Fibroblast of lung (primary cell): ENCODE measurements at places on chromosomes 11 and 22. TPM values are rescaled to one million over a fixed set of nuclear protein-coding genes. Genes with fewer than 3 reads are reported as not detected.

Gene NTM
- 9.2 and 28.6 TPM in 2 replicates for total RNA-seq

DNA sequence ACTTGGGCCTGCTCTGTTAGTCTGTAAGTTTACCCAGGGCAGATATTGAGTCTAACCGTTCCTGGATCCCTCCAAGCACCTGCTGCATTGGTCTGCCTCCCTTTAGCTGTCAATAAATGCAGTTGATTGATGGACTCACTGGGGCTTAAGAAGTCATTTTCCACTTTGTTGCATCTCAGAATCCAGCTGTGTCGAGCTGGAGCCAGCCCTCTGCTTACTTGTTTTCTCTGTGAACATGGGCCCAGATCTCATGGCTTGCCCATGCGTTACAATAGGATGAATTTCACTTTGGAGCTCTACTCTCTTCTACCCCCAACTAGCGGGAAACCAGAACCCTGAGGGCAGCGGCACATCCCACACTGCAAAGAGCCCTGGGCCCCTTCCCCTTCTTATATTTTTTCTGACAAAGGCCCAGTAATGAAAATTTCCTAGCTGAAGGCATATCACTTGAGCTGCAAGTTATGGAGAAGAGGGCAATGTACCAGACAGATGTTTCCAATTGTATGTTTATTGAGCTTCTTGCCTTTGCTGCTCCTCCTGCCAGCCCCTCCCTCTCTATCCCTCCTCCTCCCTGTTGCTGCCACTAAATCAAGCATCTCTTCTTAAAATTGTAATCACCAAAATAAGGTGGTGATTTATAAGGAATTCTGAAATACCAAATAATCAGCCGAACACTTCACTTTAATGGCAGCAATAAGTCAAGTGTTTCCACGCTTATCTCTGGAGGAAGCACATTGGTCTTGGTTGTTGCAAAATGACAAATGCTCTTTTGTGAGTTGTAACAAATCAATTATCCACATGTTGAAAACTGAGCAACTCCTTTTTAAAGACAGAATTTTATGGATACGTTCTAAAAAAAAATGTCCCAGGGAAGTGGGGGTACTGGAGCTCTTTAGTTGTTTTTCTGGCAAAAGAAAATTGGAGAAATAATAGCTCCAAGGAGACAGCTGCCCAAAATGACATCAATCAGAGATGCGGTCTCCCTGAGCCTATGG is 212.3 kb upstream of the ZBED5 start:
- DNase-seq, result no peak

DNA sequence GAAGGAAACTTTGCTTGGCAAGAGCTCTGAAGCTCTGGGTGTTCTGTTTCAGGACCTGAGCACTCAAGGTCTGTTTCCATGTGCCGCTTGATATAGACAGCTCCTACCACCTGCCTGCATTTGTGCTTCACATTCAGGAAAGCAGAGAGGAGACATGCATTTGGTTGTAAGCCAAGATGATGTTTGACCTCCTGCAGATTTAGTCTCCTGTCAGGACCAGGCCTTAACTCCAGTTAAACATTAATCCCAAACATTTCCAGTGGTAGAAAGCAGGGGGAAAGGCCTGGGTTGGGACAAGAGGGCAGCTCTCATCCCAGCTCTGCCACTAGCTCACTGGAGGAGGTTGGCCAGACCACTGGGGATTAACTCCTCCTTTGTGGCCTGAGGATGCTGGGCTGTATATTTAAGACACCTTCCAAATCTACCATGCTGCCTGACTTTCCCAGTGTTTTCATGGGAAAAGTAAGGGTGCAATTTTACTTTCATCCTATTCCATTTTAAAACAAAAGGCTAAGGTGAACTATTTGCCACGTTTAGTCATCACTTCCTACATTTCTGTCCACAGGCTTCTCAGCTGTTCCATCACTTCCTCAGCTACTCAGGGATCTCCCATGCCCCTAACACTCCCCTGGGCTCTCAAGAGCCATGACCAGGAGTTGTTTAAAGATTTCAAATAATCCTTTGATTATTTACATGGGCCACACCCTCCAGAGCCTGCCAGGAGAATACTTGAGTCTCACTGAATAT is 80.9 kb downstream of the INSC start:
- no peak for DNase-seq

- no peak for DNase-seq
Observed at GRCh38 chr22:20656516-20656901, 117.4 kb upstream of the SERPIND1 start.

DNA sequence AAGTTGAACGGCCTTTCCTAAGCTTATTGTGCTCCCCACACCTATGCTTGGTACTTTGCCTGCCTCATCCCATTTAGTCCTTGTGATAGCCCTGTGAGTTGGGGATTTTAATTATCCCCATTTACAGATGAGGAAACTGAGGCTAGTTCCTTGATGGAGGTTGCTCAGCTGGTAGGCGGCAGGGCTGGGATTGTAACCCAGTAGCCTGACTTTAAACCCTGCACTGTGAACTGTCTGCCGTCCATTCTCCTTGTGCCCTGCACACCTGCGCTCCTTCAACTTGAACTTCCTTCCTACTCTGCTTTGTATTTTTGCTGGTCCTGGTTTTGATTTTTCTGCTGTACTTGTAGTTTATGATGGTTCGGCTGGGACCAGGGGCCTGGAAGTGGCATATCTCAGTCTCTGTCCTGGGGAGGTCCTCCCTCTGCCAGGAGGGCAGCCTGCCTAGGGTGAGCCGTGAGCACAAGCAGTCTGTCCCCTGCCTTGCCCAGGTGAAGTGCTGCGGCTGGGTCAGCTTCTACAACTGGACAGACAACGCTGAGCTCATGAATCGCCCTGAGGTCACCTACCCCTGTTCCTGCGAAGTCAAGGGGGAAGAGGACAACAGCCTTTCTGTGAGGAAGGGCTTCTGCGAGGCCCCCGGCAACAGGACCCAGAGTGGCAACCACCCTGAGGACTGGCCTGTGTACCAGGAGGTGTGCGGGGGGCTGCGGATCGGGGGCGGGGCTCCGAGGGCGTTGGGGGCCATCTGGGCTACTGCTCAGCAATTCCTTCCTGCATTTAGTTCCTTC is 52.4 kb downstream of the CD82 start:
- no peak for DNase-seq
